Foreskin keratinocyte (primary cell): ENCODE measurements at places on chromosomes 5 and 9. TPM values are rescaled to one million over a fixed set of nuclear protein-coding genes. Genes with fewer than 3 reads are reported as not detected.
A peak's percentile ranks its signal among the peaks of the same experiment; 100 is the strongest.

GMCL2 gene
- not detected in 2 replicates for total RNA-seq

ZCCHC7 gene
- total RNA-seq, result 15.2 and 15.5 TPM in 2 replicates

JADE2 gene
- total RNA-seq, result 31.7 and 34.0 TPM in 2 replicates

FOXD4L5 gene
- total RNA-seq, result 0.03 and 0.07 TPM in 2 replicates

PHYHD1 gene
- total RNA-seq, result 8.2 and 12.9 TPM in 2 replicates

SEMA5A gene
- 1.9 and 4.1 TPM in 2 replicates for total RNA-seq

NXNL2 gene
- total RNA-seq, result not detected in 2 replicates

PCDHGC5 gene
- total RNA-seq, result 0.42 and 1.5 TPM in 2 replicates

ALDOB gene
- not detected in 2 replicates for total RNA-seq

FOXD4L3 gene
- 0.04 TPM in 1 of 2 replicates, not detected in the other for total RNA-seq

MZB1 gene
- total RNA-seq, result 0.21 TPM in 1 of 2 replicates, not detected in the other

SRP19 gene
- total RNA-seq, result 93.1 and 95.7 TPM in 2 replicates

NOXA1 gene
- 0.39 and 0.88 TPM in 2 replicates for total RNA-seq

FNIP1 gene
- 16.9 and 18.7 TPM in 2 replicates for total RNA-seq

DNA sequence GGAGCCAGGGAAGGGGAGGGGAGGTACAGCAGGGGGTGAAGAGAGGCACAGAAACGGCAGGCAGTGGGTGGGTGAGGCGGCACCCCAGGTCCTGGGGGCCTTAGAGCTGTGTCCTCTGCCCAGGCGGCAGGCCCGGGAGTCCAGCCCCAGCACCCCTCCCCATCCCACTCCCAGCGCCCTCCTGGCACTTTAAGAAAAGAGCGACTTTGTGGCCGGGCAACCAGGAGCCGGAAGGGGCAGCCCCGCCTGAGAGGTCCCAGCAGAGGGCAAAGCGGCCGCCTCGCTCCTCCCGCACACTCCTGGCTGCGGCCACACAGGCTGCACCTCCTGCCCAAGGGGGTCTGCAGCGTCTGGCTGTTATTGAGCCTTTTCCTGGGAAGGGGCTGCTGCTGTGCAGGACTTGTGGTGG is 42.6 kb downstream of the NACC2 start:
- no peak for DNase-seq

DNA sequence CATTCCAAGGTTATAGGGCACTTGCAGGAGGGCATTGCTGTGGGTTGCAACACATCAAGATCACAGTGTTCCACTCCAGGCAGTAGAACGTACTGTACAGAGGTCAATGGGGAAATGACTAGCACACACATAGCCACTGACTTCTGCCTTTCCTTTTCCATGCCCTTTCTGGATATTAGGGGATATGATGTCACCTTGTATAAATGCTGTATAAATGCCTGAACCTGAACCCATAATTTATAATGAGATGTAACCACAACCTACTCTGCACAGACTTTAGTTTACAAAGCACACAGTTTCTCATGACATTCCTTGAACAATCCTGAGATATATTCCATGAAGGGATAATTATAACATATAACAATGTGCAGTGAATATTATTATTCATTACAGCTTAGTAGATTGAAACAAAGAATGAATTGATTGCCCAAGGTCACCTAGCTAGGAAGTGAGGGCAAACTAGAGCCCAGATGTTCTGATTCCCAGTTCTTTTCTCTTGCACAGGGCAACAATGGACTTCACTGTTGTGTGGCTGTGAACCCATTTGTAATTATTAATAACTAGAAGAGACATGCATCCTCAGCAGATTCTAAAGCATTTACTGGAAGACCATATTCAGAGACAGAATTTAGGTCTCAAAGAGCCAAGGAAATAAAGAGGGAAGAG is 5.6 kb upstream of the ABLIM3 start:
- DNase-seq, result peak; percentile 80

GRCh38 chr5:92265804-92266203 is 882.7 kb upstream of the ARRDC3 start:
- no peak for DNase-seq

GRCh38 chr5:87307796-87308423 is 40.2 kb downstream of the RASA1 start:
- DNase-seq, result no peak

GRCh38 chr5:176959051-176959450 is 47.5 kb downstream of the UIMC1 start:
- peak; percentile 12 for DNase-seq

- no peak for DNase-seq
Observed at GRCh38 chr9:8014997-8015682, 215.6 kb upstream of the DMAC1 start.

GRCh38 chr5:122703203-122703602 is 71.7 kb upstream of the SNX2 start:
- DNase-seq, result no peak

- DNase-seq, result no peak
Observed at GRCh38 chr5:10297646-10298204, 10.0 kb downstream of the CMBL start.

DNA sequence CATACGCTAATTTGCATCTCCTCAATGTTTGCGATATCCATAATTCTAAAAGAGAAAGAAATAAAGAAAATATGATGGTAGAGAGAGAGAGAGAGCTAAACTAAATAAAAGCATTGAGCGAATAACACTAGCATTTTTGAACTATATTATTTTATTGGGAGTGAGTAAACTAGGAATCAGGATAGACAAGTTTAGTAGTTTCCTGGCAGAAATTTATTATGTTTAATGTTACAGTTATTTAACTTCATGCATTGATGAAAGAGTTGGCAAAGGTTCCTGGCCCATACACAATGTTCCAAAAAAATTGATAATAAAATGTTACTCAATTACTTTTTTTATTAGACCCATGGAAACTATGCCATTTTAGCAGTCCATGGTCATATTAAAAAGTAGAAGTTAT is 1708.2 kb upstream of the CDH6 start:
- DNase-seq, result no peak

DNA sequence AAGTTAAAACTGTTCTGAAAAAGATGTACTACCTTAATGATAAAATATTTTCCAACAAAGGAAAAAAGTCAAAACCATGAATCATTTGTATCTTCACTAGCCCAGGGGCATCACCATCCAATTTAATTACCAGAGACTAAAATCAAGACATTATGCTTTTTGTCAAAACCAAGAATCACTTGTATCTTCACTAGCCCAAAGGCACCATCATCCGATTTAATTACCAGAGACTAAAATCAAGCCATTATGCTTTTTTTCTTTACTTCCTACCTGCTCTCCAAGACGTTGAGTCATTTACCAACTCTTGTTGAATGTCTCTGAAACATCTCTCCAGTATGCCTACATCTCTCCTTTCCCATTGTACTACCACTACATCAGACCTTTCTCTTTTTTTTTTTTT is 37.9 kb downstream of the FBXO38 start:
- no peak for DNase-seq

GRCh38 chr9:14749741-14750211 is 27.2 kb upstream of the CER1 start:
- no peak for DNase-seq

- no peak for DNase-seq
Observed at GRCh38 chr5:4804691-4805360, 335.3 kb upstream of the ADAMTS16 start.

- DNase-seq, result no peak
Observed at GRCh38 chr5:115262011-115262320, 711 bp downstream of the PGGT1B start.

DNA sequence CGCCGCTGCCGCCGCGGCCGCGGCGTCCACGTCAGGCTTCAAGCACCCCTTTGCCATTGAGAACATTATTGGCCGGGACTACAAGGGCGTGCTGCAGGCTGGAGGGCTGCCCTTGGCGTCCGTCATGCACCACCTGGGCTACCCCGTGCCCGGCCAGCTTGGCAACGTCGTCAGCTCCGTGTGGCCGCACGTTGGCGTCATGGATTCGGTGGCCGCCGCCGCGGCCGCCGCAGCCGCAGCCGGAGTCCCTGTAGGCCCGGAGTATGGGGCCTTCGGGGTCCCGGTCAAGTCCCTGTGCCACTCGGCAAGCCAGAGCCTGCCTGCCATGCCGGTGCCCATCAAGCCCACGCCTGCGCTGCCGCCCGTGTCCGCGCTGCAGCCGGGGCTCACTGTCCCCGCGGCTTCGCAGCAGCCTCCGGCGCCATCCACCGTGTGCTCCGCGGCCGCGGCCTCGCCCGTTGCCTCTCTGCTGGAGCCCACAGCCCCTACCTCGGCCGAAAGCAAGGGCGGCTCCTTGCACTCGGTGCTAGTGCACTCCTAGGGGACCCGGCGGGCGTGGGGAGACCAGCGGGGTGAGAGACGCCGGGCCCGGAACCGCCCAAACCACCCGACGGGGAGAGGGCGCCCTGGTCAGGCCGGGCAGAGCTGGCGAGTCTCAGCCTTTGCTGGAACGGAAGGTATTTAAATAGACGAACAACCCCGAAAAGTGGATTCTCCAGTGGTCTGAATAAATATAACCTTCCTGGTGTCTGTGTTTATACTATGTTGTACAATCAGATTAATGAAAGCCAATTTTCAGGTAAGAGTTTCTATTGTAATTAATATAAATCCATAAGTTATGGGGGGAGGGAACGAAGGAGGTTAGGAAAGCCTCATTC is 1.2 kb downstream of the FOXB2 start:
- no peak for DNase-seq

- DNase-seq, result no peak
Observed at GRCh38 chr5:171857489-171857876, 71.9 kb downstream of the SMIM23 start.

GRCh38 chr5:10167806-10168205 is 81.9 kb downstream of the ATPSCKMT start:
- no peak for DNase-seq

GRCh38 chr9:80134487-80134886 is 562.7 kb downstream of the TLE4 start:
- no peak for DNase-seq

GRCh38 chr9:74645007-74645639 is 148.0 kb downstream of the RORB start:
- peak; percentile 14 for DNase-seq

- no peak for DNase-seq
Observed at GRCh38 chr5:127758766-127759283, 55.6 kb downstream of the CCDC192 start.

DNA sequence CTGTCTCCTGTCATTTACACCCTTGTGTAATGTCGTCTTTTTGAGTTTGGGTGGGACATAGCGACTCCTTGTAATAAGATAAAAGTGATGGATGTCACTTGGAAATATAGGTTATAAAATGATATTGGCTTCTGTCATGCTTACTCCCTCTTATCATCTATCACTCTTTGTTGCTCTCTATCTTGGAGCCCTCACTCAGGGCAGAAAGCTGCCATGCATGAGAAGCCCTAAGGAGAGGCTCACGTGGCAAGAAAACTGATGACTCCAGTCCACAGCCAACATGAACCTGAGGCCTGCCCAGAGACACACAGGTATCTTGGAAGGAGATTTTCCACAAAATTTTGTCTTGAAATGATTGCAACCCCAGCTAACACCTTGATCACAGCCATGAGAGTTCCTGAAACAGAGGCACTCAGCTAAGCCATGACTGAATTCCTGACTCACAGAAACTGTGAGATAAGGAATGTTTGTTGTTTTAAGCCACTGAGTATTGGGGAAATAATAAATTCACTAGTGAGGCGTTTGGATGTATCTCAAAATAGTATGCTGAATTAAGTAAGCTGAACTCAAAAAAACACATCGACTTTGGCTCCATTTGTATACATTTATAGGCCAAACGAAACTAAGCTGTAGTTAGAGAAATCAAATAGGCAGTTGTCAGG is 216.7 kb downstream of the CDH18 start:
- DNase-seq, result no peak

GRCh38 chr9:120186276-120186675 is 393.7 kb downstream of the CDK5RAP2 start:
- no peak for DNase-seq

- DNase-seq, result peak; percentile 83
Observed at GRCh38 chr9:110744715-110745384, 76.3 kb downstream of the MUSK start.

GRCh38 chr9:90787771-90788460 is 13.7 kb upstream of the SYK start:
- DNase-seq, result no peak

DNA sequence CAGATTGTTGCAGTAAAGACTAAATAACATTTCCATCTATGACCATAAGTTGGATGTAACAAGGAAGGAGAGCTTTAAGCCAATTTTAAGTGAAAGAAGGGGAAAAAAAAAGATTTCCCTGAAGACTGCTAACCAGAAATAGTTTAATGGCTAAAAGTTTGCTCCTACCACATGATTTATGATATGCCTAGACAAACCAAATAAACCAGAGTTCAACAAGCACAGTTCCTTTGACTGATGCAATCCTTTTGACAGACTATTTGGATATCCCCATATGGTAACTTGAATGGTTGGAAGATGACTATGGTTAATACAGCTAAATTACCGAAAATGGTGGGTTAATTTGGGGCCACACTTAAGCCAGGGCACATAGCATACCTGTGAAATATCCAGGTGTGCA is 338.5 kb downstream of the CETN3 start:
- DNase-seq, result no peak

DNA sequence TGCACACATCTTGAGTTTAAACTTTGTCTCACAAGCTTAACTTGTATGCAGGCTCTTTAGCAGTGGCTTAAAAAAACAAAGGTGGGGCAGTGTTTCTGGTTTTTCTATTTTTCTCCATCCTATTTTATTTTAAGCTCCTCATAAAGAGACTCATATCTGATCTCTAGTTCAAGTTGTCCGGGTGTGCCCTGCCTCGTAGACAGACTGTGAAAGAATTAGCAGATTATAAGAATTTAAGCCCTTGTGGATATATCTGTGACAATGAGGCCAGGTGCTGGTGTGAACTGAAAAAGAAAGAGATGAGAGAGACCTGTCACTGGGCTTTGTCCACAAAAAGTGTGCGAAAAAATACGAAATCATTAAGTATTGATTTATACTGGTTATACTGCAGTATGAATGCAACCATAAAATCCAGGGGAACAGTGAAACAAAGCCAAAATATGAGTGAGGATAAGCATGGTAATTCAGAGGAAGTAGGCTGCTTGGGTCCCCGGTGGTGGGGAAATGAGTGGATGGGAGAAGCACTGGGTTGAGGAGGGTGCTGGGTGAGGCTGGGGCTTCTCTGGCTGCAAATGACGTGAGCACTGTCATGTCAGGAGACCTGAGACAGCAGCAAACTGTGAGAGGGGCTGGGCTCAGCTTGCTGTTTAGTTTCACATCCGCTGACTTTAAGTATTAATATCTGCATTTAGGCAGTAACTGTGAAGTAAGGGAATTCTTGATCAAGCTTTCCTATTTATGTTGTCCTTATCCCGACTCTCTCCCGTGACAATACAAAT is 179.7 kb upstream of the ANKRD55 start:
- no peak for DNase-seq
